EL (cell line): ENCODE measurements at places on chromosomes 6 and 20.

- no peak for DNase-seq
Measured at GRCh38 chr6:108468346-108468745, 92.4 kb upstream of the FOXO3 start.

- DNase-seq = no peak
Measured at GRCh38 chr20:12028771-12029170, 111.1 kb downstream of the BTBD3 start.

DNA sequence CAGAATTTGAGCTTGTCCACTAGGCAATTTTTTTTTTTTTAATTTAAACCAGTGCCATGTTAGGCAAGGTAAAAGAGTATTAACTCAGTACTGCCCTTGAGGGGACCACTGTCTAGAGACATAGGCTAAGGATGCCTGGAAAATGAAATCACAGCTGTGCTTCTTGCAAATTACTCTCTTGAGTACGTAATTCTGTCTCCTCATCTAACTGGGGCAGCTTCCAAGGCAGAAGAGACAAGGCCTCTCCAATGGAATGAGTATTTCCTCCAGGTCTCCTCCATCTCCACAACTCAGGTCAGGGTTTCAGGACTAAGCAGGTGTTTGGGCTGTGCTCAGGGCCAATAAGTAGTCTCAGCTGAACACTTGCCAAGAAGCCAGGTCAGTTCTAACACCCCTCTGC, 33.8 kb upstream of the MRPS10 start:
- DNase-seq = no peak

DNA sequence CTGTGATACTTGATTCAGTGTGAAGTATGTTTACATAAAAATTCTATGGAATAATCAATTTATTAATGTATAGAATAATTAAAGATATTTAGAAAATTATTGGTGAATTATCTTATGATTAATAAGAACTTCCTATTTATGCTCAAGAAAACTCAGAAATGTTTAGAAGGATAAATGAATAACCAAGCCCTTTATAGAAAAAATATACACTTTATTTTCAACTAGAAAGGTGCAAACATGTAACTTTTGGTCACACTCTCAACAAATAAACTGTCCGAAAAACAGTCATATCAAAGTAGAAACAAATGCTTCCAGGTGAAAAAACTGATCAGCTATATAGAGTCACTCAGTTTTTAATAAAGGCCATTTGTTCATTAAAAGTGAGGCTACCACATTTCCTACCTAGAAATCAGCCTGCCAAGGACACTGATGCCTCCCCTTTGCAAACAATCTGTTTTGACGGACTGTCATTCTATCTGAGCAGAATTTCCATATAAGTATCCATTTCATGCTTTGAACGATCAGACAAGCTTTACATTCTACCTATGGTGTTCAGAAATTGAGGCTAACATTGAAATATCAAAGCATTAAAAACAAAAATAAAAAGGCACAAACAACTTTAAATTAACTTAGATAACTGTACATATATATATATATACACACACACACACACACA, 3.0 kb downstream of the CCN2 start:
- DNase-seq = peak; percentile 59

- DNase-seq = no peak
Measured at GRCh38 chr6:167684276-167685104, 142.2 kb upstream of the AFDN start.
